ENCODE measurements at places on chromosomes 3 and 15. TPM values are rescaled to one million over a fixed set of nuclear protein-coding genes. Genes with fewer than 3 reads are reported as not detected.

- DNase-seq: no peak
Measured at GRCh38 chr15:25172691-25173090, 217.9 kb downstream of the SNRPN start.

DNA sequence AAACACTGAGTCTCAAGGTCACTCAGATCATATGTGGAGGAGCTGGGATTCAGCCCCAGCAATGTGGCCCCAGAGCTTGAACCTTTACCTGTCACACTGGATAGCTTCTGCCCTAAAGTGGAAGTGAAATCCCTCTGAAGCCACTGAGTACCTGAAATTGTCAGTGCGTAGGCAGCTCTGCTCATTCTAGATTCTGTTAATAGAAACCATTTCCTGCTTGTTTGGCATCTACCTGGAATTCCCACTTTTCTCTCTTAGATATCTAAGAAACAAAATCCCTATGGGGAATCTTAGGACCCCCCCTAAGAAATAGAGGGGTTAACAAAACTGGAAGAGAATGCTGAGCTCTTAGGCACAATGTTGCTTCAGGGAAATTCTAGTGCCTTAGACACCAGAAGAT lies 29.8 kb downstream of the FBXL22 start:
- no peak for DNase-seq

DNA sequence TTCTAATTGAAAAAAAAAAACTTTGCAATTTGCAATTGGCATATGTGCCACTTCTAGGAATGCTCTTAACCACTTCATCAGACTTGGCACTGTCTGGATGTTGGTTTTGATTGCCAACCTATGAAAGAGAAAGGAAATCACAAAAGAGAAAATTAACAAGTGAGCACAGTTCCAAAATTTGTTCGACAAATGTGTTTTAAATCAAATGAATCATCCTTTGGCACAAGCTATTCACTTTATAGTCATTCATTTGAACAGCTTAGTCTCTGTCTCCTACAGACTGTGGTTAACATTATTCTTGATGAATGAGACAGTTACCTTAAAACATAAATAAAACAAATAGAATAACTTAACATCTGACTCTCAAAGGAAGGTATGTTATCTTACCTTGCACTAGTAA lies 265.0 kb downstream of the EPHA3 start:
- DNase-seq: no peak

DNA sequence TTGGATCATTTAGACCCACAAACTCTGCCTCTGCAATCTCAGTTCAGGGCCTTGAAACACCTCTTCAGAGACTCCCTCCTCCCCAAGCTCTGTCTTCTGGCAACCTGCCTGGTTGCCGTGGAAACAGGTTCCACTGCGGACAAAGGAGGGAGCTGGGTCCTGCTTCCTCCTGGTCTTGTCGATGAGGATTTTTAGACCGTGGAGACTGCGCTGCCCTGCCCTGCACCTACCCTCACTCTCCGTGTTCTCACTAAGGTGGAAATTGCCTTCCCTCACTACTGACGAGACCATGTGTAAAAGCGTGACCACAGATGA lies at the start of gene RTP1:
RTP1 (plus strand) TSS at position 152 of the 315 bp plus-strand sequence; CDS start at position 182, 30 bp downstream.
- DNase-seq: no peak

GABRR3 gene
- not detected for total RNA-seq

IQCF5 gene
- total RNA-seq: not detected

SLC7A14 gene
- total RNA-seq: 0.12 TPM
